Pulmonary artery endothelial cell (primary cell): ENCODE measurements at places on chromosomes 1 and 21. TPM values are rescaled to one million over a fixed set of nuclear protein-coding genes. Genes with fewer than 3 reads are reported as not detected.

The KLHDC9 gene
- 0.60 and 0.86 TPM in 2 replicates for total RNA-seq

The RPE65 gene
- not detected in 2 replicates for total RNA-seq

The FBXO2 gene
- total RNA-seq = 1.1 TPM in 2 replicates

DNA sequence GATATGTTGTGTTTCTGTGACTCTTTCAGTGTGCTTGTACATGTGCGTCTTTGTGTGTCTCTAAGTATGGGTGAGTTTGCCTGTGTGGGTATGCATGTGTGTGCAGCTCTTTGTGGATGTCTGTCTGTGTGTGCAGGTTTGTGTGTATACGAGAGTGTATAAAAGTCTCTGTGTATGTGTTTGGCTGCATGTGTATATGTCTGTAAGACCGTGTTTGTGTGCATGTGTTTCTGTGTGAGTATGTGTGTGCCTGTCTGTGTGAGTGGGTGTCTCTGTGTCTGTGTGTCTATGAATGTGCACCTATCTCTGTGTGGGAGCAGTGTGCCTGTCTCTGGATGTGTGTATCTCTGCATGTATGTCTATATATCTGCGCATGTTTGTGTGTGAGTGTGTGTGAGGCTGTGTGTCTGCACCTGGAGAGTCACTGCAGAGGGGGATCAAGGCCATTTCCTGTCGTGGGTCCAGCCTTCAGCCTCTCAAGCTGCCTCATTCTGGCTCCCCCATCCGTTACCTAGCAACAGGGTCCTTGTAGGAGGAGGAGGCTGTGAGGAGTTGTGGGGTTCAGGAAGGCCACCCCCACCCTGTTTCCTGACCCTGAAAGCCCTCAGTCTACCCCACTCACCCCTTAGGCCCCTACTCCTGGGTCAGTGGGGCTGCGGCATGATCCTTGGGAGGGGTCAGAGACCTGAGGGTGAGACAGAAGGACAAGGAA, 10.4 kb downstream of the FGR start:
- DNase-seq = no peak

The PTGS2 gene
- total RNA-seq = 4.9 and 10.0 TPM in 2 replicates

GRCh38 chr1:228828151-228828550, 92.9 kb downstream of the RHOU start:
- DNase-seq = no peak
